Foreskin keratinocyte (primary cell): ENCODE measurements at places on chromosomes 7 and 10. TPM values are rescaled to one million over a fixed set of nuclear protein-coding genes. Genes with fewer than 3 reads are reported as not detected.

APBB1IP gene
- not detected in 2 replicates for polyA plus RNA-seq

HMX2 gene
- polyA plus RNA-seq = not detected in 2 replicates

PRKG1 gene
- polyA plus RNA-seq = 0.17 and 0.21 TPM in 2 replicates

ATOH7 gene
- polyA plus RNA-seq = not detected in 2 replicates

DHX32 gene
- 21.3 and 23.8 TPM in 2 replicates for polyA plus RNA-seq

PLAU gene
- 544 and 1,190 TPM in 2 replicates for polyA plus RNA-seq

VSTM2A gene
- not detected in 2 replicates for polyA plus RNA-seq

MMRN2 gene
- 2.8 and 4.9 TPM in 2 replicates for polyA plus RNA-seq

KIF11 gene
- polyA plus RNA-seq = 10.7 and 14.6 TPM in 2 replicates

IRF5 gene
- polyA plus RNA-seq = 0.71 and 0.74 TPM in 2 replicates

CCL24 gene
- polyA plus RNA-seq = not detected in 2 replicates
